Karpas-422 (cell line): ENCODE measurements at places on chromosomes 6 and 20.

DNA sequence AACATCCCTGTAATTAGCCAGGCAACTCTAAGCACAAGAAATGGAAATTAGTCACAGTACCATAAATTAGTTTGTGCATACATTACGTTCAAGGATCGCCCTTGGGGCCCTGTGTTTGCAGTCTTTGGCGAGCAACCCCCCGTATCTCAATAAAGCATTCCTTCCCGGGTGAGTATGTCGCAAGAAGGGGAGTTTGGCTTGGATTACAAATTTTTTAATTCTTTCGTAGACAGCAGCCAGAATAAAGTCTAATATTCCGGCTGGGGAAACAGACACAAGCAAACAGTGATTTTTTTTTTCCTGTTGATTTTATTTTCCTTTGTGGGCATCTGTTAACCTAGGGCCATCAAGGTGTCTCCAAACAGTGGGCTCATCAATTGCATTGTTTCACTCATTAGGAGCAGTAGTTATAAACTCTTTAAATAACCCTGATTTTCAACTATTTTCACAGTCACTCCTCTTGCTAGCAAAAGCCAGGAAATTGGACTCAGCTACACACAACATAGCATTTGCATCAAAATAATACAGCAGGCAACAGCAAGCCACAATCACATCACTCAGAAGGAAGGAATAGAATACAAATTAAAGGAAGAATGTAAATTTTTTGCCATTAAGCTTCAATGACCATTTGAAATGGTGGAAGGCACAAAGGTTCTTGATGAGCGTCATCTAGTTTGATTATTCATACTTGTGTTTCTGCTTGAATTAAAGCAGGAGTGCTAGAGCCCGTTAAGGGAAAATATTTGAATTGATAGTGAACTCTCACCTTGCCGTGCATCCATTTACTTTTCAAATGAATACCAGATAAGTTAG, 85.3 kb downstream of the LINC00237 start:
- DNase-seq = no peak

GRCh38 chr6:141874930-141875602, 257.7 kb upstream of the GJE1 start:
- DNase-seq = no peak

DNA sequence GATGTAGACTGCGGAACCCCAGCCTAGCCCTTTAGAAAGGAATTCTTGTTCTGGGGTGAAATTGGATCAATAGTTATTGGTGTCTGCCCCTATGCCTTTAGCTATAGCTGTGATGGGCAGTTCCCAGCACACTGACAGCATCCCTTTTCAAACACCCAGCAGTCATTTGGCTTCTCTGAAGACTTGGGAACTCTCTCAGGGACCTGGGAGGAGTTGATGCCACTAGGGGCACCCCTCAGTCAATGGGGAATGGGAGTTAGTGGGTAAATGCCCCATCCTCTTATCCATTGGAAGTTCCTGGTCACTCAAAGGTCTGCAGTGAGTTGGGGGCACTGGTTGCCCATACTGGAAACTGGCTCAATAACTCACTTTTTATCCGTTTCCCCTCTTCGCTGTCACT, 31.6 kb upstream of the CSNK2A1 start:
- DNase-seq = no peak

- no peak for DNase-seq
Observed at GRCh38 chr20:63539441-63540370, 2.5 kb upstream of the PTK6 start.

GRCh38 chr6:4649728-4650127, 126.5 kb upstream of the CDYL start:
- DNase-seq = no peak

DNA sequence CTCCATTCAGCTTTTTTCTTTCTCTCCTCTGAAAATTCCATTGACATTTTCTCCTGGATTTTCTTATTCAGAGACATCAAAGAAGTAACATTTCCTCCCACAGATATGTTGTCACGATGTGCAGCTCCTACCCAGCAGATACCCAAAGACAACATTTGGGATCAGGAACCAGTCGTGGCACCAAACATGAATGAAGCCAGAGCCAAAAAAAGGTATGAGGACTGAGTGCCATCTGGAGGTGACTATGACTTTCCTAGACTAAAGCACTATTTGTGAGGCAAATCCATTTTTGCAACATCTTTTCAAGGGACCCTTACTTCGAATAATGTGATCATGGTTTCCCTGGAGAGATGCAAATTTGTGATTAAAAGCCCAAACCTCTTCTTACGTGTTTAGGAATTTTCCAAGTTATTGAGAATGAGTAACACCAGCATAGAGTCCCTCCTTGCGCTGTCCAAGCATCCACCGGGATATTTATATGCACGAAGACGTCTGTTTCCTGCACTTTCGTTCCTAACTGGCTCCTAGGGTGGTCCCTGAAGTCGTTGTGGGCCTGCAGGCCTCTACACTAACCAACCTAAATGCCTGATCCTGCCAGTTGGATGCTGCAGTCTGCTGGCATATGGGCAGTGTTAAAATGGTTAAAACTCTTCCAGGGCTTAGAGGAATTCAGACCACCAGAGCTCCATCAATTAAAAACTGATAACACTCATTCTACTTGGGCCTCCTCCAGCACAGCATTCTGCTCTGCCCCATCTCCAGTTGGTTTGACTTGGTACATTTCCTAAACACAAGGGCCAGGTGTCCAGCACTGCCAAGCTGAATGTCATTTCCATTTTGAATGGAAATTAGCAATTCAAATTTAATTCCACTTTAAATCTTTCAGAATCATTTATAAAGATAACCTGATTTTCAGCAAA, 256.6 kb downstream of the C6orf118 start:
- DNase-seq = no peak

- no peak for DNase-seq
Observed at GRCh38 chr20:62682912-62683517, 25.6 kb upstream of the NTSR1 start.

DNA sequence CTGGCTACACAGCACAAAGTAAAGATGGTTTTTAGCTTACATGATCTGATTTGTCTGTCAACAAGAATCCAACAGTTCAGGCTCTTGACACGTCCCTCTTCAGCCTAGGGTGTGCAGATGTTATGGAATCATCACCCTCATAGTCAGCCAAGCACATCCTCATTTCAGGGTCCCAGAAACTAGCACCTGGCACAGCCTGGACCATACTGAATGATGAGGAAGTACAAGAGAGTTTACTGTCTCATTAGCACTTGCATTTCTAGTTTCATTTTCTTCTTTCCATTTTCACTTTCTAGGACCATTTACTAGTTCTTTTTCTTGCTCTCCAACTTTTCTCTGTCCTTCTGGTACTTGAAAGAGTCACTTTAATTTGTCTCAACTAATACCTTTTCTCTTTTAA, 6.5 kb downstream of the RIPOR2 start:
- DNase-seq = peak; percentile 76

DNA sequence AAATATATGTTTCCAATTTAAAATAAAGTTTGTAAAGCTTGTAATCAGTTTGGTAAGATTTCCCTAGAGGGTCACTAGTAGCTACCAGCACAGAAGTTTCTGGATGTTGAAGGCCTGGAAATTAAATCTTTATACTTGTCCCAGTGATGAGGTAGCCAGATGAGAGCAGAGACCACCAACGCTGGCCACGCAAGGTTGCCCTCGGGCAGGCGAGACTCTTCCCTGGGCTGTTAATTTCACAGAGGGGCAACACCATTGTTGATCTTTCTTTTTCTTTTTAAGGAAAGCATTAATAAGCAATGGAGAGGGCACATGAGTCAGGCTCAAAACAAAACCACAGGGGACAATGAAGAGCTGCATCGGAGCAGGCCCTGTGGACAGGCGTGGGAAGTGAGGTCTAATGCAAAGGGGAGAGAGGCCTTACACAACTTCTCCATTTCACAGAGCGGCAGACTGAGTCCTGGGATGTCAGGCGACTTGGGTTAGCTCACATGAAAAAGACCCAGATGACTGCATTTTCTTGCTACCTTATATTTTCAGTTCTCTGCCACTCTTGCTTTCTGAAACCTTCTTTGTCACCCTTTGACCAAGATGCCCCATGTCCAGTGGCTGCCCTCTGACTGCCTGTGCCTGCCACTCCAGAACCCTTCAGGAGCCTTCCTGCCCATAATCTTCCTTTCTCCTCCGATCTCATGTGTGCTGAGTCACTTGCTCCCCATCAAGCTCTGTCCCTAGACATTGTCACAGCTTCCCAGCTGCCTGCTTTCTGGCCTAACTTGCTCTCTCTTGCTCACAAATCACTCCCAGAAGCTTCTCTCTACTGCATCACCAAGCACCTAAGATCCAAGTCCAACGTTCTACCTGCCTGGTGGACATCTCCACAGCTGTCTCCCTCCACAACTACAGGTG, 107.7 kb upstream of the CDYL start:
- no peak for DNase-seq

GRCh38 chr6:157274471-157275226, 48.7 kb downstream of the TMEM242 start:
- DNase-seq = peak; percentile 94

GRCh38 chr6:127496471-127496870, 22.7 kb downstream of the MTCL3 start:
- DNase-seq = no peak

GRCh38 chr6:33746651-33747100, at the start of gene IP6K3:
Gene IP6K3, minus strand, starts transcription at chr6:33746905. Its CDS starts 11,429 bp downstream, at chr6:33735476.
- DNase-seq = no peak

GRCh38 chr6:56289721-56290120, 42.3 kb upstream of the COL21A1 start:
- DNase-seq = no peak

DNA sequence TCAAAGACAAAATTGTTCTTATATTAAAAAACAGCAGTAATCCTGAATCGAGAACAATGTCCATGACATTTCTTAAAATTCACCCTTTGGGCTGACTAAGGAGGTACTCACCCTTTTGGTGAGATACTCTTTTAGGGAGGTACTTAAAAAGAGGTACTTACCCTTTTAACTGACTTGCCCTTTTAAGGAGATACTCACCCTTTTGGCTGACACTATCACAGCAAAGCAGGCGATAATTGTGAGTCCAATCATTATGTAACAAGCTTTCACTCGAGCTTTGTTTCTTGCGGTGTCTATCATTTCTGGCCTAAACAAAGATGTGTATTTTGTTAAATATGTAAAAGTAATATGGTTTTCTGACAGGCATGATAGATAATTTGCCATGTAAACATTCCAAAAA, 3.7 kb downstream of the FAM162B start:
- no peak for DNase-seq

DNA sequence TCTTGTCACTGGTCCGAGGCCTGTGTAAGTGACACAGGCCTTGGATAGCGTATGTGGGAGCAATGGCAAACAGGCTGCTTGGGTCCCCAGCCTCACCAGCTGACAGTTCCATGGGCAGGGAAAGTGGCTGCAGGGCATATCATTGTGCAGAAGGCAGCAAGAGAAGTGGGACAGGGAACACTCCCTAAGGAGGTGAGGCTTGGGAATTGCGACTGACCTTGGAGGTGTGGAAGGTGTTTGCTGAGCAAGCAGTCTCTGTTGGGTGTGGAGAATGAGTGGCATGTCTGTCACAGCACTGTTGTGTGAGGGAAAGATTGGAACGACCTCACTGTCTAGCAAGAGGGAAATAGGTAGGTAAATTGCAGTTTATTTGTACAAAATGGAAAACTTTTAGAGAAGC, 16.8 kb downstream of the POFUT1 start:
- DNase-seq = no peak

GRCh38 chr6:129842881-129843409, 18.2 kb downstream of the TMEM244 start:
- no peak for DNase-seq

GRCh38 chr6:47162231-47162630, 120.1 kb upstream of the ADGRF1 start:
- DNase-seq = no peak

DNA sequence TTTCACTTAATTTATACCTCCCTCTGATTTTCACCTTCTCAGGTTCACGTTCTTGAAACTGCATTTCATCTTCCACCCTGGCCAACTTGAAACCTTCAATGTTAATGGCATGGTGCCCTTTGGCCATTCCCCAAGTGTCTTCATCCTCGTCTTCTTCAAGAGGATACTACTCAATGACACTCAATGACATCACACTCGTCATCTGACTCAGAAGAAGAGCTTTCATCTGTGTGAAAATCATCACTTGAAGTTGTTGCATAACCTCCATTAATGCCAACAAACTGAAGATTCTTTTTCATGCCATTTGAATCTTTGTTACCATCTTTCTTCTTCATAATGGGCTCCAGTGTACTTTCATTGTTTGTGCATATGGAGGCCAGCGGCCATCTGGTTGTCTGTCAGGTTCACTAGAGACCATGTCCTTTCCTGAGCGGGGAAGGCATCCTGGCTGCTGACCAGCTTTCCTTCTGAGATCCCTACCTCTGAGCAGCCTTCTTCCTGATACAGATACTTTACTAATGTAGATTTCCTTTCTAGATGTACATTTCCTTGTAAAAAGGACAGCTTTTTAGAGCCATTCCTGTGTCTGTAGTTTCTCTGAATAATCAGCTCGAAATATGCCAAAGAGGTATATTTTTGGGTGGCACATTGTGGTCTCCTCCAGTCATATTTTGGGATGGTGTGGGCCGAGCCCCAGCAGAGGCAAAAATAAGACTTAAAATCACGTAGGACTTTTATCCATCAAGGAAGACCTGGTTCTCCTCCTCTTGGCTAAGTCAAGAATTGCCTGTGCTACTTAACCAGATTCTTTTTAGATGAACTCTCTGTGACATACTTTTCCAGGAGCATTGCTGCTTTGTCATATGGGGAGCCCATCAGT, 21.3 kb downstream of the TRMT6 start:
- no peak for DNase-seq

DNA sequence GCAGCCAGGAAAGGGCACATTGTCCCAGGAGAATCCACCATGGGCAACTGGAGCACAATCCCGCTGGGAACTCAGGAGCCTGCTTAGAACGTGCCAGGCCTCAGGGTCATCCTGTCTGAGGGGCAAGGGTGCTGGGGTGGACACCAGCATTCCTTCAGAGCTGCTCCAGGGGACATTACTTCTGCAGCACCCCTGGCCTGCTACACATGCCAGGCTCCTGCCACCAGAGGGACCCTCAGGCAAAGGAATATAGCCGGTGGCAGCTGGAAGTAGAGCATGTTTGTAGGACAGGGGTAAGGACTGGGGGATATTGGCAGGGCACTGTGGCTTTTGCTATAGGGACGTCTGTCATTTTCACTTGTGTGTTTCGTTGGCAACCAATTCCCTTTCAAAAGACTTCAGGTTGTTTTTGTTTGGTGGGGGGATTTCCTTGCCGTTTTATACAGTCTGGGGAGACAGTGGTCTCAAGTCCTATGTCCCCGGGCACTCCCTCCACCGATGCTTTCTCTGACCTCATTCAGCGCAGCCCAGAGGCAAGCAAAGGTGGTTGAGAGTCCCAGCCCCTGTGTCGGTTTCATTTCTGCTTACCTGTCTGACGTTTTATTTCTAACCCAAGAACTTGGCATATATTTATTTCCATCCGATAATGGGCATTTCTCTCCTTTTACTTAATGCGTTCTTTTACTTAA, 130.8 kb downstream of the JPH2 start:
- DNase-seq = no peak

- DNase-seq = no peak
Observed at GRCh38 chr6:41700463-41701347, 34.7 kb downstream of the TFEB start.
